Fibroblast of gingiva (primary cell): ENCODE measurements at places on chromosomes 12 and 14.
A peak's percentile ranks its signal among the peaks of the same experiment; 100 is the strongest.

DNA sequence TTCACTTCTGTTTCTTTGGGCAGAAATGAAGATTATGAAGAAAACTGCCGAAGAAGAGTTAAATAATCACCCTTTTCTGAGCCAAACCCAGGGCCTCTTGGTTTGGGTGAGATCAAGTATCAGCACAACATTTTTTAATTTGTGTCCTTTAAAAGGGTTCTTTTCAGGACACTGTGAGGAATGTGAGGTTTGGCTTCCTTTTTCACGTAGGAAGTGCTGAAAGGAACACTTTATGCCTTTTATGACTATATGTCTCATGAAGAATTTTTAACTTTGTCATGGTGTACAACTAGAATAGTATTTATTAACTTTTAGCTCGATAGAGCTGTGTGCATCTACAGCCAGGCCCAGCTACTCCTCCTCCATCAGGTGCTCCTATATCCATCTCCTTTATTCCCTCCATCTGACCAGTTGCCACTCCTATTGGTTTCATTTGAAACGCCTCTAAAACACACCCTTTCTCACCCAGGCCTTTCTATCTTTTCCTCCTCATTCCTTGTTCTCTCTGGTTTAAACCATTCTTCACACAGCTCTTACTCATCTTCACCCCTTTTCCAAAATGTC lies 103.6 kb upstream of the LRIG3 start:
- peak; percentile 49 for DNase-seq

DNA sequence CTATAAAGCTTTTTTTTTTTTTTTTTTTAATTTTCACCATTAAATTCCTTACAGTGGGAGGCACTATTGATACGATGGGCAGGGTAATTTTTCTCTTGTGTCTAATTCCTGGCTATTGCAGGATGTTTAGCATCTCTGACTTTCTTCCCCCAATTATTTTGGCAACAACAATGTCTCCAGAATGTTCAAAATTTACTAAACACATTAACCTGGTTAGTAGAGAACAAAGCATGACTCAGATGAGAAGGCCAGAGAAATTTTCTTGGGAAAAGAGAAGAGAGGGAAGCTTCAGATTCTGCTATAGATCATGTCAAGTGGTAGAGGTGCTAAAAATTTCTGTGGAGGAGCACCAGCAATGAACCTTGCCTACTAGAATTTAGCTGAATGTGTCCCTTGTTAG lies 171.5 kb upstream of the PRICKLE1 start:
- no peak for DNase-seq

DNA sequence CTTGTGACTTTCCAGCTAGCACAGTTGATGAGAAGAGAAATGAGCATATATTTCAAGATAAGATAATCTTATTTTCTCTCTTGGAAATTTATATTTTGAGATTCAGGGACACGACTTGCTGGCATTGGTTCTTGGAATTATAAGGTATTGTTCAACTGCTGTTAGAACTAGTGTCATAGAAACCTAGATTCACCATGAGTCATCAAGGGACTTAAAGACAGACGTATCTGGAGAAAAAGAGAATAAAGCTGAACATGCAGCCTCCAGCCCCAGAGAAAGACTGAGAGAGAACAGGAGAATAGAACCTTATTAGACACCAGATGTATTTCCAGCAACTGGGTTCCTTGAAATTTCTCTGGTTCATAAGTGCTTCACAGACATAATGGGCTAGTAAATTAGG lies 194.4 kb upstream of the PPFIA2 start:
- no peak for DNase-seq

DNA sequence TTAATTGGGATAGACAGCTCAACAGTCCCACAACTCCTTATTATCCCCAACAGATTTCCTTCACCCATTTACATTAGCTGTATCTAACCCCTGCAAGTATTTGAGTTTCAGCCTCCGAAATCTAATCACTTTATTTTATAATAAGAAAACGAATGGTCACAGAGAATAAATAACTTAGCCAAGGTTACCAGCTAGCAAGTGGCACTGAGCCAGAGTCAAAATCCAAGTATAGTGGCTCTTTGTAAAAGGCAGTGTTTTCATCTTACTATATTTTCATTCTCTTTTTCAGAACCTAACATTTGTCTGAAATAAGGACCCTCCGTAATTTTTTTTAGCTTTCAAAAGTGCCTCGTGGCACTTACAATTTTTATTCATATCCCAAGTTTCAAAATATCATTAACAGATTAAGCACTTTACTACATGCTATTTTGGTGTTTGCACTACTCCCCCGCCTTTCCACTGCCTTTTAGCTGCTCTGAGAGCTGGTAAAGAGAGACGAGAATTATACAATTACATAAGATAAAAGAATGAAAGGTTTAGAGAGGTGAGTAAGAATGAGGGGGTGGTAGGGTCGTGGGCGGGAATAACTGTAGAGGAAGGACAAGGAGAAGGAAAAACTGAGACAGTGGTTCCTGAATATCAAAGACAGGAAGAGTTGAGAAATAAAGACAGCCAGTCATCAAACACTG lies 3.7 kb upstream of the USP15 start:
- no peak for DNase-seq

DNA sequence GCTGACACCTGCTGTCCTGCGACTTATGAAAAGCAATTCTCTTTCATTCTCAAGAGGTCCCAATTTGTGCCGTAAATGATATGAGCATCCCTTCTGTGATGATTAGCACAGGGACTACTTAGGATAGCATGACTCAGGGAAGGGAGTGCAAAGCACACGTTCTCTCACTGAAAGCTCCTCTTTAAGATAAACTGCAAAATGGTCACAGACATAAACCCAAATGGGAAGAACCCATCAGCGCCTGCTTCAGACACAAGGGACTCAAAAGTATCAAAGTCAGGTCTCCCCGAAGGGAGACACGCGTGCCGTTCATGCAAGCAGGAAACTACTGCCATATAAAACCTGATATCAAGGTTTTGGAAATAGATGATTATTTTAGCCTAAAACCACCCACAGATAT lies 33.9 kb upstream of the PIWIL1 start:
- no peak for DNase-seq

GRCh38 chr12:55673638-55674037 lies 34.1 kb downstream of the ITGA7 start:
- DNase-seq, result no peak
